Right renal pelvis (tissue), 4 donors: ENCODE measurements at places on chromosomes 4 and X.

DNA sequence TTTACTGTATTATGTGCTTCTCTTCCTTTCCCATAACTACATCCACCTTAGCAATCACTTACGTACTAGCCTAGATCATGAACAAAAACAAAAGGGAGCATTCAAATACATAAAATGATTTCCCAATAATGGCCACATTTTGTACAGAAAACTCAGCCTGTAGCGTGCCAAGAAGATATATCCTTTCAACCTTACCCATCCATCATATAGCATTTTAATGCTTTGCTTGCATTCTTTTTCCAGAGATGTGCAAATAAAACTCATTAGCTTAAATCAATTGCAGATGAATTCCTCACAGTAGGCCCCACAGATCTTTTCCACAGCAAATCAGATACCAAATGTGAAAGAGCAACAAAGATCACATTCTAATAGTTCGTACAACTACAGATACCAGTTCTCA is 20.8 kb downstream of the GRSF1 start:
- DNase-seq: no peak

- no peak for DNase-seq
These were observed 209.4 kb downstream of the VEGFC start for GRCh38 chr4:176583278-176583677.

DNA sequence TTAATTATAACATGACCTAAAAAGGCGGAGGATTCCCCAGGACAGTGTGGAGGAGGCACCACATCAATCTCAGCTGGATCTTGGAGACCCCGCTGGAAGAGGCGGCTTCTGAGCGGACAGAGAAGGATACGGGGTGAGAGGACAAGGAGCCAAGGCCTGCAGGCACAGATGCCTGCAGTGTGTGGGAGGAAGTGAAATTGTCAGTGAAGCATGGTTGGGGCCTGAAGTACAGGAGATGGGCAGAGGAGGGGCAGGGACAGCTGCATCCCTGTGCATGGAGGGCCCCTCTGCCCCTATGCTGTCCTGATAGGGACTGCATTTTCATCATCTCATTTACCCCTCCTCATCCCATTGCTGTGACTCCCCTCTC is 1.7 kb upstream of the SLC2A9 start:
- DNase-seq: no peak

- DNase-seq: no peak
These were observed 62.0 kb downstream of the ATP8A1 start for GRCh38 chr4:42594888-42595287.

GRCh38 chrX:68343551-68343950 is 89.7 kb downstream of the OPHN1 start:
- DNase-seq: no peak

GRCh38 chr4:40987151-40987550 is 227.2 kb downstream of the APBB2 start:
- DNase-seq: no peak

DNA sequence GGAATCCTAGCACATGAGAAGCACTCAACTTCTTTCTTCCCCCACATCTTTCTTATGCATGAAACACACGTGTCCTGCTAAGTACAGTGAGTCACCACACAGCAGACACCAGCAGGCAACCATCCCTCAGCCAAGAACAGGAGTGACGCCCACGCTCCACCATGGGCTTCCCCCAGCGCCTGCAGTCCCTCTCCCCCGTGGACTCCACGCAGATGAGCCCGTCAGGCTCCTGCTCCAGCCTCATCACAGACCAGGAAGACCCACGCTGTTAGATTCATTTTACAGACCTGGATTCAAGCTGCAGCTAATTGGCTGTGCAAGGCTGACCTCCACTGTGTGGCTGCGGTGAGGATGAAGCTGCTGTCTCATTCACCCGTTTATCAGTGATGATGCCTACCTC is 16.7 kb downstream of the HMX1 start:
- DNase-seq: no peak

- no peak for DNase-seq
These were observed 161.4 kb downstream of the VSIG4 start for GRCh38 chrX:65878456-65878855.

GRCh38 chrX:106302304-106302703 is 134.2 kb downstream of the PWWP3B start:
- DNase-seq: no peak

- no peak for DNase-seq
These were observed 324.3 kb upstream of the SLIT2 start for GRCh38 chr4:19927381-19927780.

GRCh38 chr4:91070736-91071135 is 943.5 kb downstream of the CCSER1 start:
- DNase-seq: no peak

GRCh38 chr4:31085689-31086088 is 365.5 kb downstream of the PCDH7 start:
- DNase-seq: no peak

DNA sequence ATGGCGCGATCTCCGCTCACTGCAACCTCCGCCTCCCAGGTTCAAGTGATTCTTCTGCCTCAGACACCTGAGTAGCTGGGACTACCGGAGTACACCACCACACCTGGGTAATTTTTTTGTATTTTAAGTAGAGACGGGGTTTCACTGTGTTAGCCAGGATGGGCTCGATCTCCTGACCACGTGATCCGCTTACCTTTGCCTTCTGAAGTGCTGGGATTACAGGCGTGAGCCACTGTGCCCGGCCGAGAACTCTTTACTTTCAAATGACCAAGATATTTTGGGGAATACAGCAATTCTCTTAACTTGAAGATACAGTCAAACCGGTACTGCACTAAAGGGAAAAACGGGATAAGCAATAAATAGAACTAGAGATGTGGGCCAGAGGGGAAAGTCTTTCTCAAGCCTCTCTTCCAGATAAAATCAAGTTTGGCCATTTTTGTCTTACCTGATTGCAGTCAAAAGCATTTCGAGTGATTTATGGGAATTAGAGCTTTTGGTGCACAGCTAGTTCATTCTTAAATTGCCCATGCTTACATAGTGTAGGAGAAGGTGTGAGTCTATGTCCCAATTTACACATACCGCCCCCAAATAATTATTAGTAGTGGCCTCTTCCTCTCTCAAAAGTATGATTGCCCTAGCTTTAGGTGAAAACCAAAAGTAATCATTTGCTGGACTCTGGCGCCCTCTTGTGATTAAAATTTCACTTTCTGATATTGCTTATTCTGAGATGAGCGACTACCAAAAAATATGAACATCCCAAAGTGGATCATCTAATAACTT is 53.2 kb upstream of the ABCG2 start:
- no peak for DNase-seq
